ENCODE measurements at places on chromosomes 2 and 18.
A peak's percentile ranks its signal among the peaks of the same experiment; 100 is the strongest.

DNA sequence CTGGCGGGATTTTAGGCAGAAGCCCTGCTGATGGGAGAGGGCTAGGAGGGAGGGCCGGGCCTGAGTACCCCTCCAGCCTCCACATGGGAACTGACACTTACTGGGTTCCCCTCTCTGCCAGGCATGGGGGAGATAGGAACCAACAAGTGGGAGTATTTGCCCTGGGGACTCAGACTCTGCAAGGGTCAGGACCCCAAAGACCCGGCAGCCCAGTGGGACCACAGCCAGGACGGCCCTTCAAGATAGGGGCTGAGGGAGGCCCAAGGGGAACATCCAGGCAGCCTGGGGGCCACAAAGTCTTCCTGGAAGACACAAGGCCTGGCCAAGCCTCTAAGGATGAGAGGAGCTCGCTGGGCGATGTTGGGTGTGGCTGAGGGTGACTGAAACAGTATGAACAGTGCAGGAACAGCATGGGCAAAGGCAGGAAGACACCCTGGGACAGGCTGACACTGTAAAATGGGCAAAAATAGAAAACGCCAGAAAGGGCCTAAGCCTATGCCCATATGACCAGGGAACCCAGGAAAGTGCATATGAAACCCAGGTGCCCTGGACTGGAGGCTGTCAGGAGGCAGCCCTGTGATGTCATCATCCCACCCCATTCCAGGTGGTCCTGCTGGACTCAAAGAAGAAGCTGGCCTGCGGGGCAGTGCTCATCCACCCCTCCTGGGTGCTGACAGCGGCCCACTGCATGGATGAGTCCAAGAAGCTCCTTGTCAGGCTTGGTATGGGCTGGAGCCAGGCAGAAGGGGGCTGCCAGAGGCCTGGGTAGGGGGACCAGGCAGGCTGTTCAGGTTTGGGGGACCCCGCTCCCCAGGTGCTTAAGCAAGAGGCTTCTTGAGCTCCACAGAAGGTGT, 8.5 kb downstream of the PROC start:
- no peak for DNase-seq

DNA sequence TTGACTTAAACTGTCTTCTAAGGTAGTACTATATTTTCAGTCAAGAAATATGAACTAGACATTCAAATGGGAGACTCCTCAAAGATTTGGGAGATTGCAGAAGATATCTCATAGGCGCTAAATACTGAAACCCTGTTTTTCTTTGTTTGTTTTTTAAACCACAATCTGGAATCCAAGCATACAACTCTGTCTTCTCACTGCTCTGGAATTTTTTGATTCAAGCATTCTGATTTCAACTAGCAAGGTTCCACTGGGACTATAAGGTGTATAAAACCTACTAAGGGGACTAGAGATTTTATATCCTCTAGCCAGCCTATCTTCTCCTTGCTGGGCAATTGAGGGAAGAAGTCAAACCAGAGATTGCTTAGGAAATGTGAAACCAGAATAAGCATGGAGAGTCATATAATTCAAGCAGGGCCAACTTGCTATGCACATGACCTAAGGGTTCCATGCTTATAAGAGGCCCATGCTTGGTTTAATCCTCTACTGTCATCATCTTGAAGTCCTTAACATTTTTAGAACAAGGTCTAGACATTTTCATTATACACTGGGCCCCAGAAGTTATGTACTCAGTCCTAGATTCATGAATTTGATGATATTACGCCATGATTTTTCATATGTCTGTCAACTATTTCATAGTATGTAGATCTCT, 405.5 kb downstream of the PARD3B start:
- no peak for DNase-seq

DNA sequence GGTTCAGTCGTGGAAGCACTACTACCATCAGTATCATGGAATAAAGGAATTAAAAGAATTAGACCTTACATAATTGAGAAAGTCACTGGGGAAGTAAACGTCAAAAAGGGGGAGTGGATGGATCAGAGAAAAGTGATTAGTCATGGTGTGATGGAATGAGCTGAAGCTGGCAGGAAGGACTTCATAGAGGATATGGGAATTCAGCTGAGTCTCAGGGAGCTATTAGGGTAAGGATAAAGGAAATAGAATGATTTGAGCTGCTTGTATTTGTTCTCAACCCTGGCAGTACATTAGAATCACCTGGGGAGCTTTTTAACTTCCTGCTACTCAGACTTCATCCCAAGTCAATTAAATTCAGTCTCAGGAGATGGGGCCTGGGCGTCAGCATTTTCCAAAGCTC, 53.4 kb upstream of the SETBP1 start:
- DNase-seq = no peak

- DNase-seq = no peak
Observed at GRCh38 chr2:12766421-12766879, 49.7 kb downstream of the TRIB2 start.

GRCh38 chr2:120470041-120470965, 124.4 kb downstream of the INHBB start:
- DNase-seq = no peak

DNA sequence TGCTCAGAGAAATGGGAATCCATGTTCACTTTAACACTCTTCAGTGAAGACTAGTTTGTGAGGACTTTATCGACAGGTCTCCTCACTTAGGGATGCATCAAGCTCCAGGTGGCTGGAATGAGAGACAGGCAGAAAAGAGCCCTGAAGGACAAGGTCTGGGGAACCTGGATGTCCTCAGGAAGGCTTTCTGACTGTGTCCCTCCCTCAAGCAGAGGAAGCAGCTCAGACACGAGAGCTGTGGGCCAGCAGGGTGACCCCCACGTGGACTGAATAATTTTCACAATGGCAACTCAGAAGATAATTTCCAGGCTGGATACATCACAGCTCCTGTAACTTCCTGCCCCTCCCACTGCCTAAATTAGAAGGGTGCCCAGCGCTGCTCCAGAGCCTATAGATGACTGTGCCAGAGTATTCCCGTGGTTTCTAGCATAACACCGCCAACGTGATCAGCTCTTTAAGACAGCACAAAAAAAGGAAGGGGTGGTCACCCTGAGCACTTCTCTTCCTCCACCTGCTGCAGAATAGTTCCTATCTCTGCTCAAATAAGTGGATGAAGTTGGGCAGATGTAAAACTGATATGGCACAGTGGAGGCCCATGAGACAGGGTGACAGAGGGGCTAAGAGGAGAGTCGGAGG, 25.7 kb upstream of the NCK2 start:
- DNase-seq = no peak

GRCh38 chr18:60149316-60149715, 223.3 kb downstream of the MC4R start:
- no peak for DNase-seq

DNA sequence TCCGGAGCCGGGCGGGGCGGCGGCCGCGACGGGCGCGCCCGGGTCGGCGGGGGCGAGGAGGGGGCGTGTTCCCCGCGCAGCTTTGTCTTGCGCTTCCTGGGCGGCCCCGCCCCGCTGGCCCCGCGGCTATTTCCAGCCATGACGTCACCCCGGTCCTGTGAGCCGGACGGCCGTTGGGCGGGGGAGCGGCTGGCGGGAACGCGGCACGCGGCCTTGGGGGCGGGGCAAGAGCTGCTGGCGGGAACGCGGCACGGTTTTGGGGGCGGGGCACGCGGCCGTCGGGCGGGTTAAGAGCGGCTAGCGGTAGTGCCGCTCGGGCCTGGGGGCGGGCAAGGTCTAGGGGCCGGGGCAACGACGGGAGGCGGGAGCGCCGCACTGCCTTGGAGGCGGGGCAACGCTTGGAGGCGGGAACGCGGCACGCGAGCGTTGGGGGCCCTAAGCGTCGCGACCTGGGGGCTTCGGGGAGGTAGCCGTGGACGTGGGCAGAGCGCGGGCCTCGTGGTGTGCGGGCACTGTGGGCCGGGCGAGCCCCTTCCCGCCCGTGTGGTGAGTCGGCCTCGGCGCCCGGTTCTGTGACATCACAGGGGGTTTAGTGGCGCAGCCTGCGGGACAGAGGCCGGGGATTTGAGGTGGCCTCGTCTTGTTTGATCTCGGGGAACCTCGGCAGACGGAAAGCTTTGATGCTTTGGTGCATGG, 704 bp downstream of the KLF11 start:
- DNase-seq = peak; percentile 97

DNA sequence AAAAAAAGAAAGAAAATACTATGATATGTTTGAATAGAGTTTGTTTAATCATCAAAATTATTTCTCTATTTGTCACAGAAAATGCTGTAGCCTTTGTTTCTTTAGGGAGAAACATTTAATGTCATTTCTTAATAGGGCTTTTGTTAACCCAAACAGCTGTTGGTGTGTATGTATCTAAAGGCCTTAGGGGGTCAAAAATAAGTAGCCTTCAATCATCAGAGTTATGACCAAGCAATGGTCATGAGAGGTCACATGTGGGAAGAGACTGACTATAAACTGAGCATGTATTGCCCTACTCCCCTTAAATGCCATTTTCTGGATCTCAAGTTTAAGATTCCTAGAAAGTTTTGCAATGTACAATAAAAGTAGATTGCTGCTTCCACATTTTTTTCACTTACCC, 22.7 kb downstream of the HNMT start:
- no peak for DNase-seq

DNA sequence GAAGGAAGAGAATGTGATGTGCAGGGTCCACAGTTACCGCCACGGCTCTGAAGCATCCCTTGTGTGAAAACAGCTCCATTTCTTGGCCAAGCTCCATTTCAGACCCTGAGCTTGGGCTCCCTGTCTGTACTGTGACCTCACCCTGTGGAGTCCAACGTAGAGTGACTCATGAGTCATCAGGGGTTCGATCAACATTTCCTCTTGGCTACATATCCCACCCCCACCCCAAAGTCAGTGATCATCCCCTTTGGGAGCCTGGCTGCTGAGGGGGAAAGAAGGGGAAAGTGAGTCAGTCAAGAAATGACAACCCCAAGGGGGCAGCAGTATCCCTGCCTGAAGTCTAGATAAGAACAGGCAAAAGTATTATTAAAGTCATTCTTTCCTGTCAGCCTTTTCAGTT, 62.2 kb downstream of the PAPOLG start:
- DNase-seq = no peak

- no peak for DNase-seq
Observed at GRCh38 chr2:219911541-219911940, 284.1 kb downstream of the SLC4A3 start.

DNA sequence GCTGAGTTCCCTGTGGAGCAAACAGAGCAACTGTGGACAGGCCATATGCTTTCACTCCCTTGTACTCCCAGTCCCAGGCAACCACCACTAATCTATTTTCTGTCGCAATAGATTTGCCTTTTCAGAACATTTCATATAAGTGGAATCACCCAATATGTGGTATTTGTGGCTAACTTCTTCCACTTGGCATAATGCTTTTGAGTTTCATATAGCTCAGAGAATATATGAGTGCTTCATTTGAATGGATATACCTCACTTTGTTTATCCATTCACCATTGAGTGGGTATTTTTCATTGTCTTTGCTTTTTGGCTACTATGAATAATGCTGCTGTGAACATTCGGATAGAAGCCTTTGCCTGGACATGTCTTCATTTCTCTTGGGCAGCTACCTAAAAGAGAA, 151.9 kb downstream of the CERS6 start:
- no peak for DNase-seq

DNA sequence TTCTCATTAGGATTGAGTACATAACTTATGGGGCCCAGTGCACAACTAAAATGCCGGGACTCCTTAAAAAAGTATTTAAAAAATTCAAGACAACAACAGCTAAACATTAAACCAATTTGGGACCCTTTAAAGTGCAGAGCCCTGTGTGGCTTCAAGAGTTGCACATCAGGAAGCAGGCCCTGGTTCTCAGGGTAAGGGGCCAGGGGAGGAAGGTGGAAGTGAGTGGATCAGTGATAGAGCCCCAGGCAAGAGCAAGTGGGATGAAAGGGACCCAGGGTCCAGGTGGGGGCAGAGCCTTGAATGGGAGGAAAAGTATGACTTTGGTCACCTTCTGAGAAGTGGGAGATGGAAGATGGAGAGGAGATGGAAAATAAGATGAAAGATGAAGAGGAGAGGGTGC, 2.3 kb upstream of the FHOD3 start:
- DNase-seq = no peak

DNA sequence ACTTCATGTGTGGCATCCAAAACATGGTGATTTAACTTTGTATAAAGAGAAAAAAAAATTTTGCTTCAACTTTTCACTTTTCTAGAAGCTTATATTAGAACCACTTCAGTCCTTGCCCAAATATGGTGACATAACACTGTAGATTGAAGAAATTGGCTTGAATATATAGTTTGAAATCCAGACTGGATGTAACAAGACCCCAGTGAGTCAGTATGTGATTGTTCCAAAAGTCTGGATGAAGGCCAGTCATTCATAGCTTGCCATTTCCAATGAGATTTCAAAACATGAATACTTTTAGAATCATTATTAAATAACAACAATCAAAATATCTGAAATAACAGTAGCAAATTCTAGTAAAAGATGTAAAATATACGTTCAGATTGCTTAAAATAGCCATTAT, 104.8 kb upstream of the FN1 start:
- no peak for DNase-seq

- DNase-seq = no peak
Observed at GRCh38 chr18:76991021-76991688, 141.4 kb downstream of the MBP start.

DNA sequence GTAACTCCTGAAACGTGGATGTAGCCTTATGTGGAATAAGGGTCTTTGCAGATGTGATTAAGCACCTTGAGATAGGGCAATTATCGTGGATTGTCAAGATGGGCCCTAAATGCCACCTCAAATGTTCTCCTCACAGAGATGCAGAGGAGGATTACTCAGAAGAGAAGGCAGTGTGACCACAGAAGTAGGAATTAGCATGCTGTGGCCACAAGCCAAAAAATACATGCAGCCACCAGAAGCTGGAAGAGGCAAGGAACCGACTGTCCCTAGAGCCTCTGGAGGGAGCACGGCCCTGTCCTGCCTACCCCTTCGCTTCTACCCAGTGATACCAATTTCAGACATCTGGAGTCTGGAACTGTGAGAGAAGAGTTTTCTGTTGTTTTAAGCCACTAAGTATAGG, 47.3 kb upstream of the MGAT5 start:
- no peak for DNase-seq

- DNase-seq = no peak
Observed at GRCh38 chr2:37916512-37917082, 8.5 kb upstream of the RMDN2 start.

DNA sequence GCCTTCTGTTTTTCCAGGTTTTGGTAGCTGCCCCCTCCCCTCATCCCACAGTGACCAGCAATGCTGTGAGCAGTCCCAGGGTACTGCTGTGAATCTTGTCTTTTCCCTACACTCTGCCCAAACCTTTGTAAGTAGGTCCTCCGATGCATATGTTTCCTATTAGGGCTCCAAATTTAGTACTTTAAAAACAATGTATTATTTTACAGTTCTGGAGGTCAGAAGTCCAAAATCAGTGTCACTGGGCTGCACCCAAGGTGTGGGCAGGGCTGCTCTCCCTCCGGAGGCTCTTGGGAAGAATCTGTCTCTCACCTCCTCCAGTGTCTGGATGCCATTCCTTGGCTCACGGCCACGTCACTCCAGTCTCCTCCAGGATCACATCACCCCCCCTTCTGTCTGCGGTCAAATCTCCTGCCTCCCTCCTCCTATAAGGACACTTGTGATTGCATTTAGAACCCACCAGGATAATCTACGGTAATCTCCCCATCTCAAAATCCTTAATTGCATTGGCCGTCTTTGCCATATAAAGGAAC, 208.5 kb downstream of the SH3BP4 start:
- no peak for DNase-seq

- no peak for DNase-seq
Observed at GRCh38 chr2:64952511-64953482, 36.4 kb upstream of the SLC1A4 start.

All from GM20000 (cell line).